Fibroblast of villous mesenchyme (primary cell): ENCODE measurements at places on chromosomes 1 and 21.

GRCh38 chr21:32192291-32193097 lies 86.4 kb downstream of the MIS18A start:
- DNase-seq, result no peak

GRCh38 chr1:113905435-113905861 lies 322 bp downstream of the DCLRE1B start:
- DNase-seq, result no peak

- peak; percentile 57 for DNase-seq
Observed at GRCh38 chr1:198771563-198772153, 132.8 kb downstream of the PTPRC start.

DNA sequence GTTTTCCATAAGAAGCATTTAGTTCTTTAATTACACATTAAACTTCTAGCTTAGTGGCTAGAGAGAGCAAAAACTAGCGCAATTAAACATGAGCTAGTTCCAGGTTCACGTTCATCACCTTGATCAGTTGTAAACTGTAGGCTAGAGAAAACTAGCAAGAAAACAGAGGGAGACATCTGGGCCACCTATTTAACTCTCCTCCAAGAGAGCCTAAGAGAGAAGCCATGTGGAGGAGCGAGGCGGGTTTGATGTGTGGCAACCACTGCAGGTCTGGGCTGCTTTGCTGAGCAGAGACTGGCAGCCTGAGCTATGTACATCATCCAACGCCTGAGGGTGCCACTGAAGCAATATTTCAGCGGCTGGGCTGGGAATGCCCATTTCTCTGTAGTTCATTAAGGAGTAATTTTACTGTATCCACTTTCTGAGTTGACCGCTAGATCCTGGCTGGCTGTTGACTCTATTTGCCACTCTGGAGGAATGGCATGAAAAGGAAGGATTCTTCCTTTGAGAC lies 252.9 kb downstream of the DYRK1A start:
- DNase-seq, result no peak

DNA sequence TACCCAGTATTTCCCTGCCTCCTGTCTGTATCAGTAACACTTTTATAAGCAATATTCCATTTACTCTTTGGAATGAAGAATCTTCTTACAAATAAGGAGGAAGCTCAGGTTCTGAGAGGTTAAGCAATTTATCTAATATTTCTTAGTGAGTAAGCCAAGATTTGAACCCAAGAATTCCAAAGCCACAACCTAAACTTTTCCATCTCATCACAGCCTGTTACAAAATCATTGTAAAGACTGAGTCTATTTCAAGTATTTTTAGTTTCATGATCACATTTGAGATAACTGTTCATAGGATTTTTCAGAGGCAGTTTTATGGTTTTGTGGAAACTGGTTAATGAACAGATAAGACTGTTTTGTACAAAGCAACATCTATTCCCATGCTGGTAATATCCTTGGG lies 29.8 kb upstream of the HHAT start:
- peak; percentile 58 for DNase-seq

- DNase-seq, result peak; percentile 59
Observed at GRCh38 chr1:198788561-198789064, 149.8 kb downstream of the PTPRC start.

GRCh38 chr1:61071205-61072130 lies 10.9 kb upstream of the NFIA start:
- no peak for DNase-seq

- DNase-seq, result no peak
Observed at GRCh38 chr1:172887162-172887561, 163.6 kb downstream of the TNFSF18 start.

- DNase-seq, result peak; percentile 56
Observed at GRCh38 chr1:32816676-32817158, 441 bp downstream of the YARS1 start.

DNA sequence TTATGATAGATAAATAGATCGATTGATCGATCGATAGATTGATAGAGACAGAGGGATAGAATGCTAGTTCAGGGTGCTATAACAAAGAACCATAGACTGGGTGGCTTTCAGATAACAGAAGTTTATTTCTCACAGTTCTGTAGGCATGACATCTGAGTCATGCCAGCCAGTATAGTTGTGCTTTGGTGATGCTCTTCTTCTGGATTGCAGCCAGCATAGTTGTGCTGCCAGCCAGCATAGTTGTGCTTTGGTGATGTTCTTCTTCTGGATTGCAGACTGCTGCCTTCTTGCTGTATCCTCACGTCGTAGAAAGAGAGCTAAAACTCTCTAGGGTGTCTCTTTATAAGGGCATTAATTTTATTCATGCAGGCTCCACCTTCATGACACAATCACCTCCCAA lies 860.8 kb downstream of the BRINP3 start:
- no peak for DNase-seq

GRCh38 chr1:40909281-40909680 lies 47.1 kb upstream of the CITED4 start:
- DNase-seq, result no peak

DNA sequence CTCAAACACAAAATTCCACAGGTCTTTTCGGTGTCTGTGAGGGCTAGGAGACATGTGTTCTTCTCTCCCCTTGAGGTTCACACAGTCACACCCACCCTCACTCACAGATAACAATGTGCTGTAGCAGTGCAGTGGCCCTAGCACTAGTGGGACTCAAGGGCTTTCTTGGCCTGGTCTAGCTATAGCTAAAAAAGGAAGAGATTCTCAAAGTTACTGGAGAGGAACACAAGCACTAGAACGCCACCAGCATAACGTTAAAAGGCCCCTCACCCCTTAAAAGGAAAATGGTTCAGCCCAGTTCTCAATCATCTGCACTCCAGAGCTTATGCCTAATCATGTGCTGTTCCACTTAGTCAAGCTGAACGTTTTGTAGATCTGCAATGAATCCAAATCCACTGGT lies 39.5 kb downstream of the RGS8 start:
- no peak for DNase-seq

DNA sequence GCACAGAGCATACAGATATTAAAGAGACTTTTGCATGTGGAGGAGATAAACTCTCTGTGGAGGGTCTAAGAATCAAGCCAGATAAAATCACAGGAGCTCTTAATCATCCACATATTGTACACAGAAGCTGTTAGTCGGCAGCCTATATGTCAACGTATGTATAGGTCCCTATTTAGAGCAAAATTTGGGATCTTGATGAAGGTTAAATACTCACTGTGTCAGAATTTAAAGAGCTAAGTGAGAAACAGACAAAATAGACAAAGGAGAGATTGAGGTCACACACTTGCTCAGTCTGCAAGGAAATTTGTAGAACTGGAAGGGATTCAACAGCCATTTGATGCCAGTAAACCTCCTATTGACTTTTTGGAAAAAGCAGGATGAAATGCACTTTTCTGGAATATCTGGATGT lies 4.1 kb upstream of the IRF2BP2 start:
- DNase-seq, result no peak

DNA sequence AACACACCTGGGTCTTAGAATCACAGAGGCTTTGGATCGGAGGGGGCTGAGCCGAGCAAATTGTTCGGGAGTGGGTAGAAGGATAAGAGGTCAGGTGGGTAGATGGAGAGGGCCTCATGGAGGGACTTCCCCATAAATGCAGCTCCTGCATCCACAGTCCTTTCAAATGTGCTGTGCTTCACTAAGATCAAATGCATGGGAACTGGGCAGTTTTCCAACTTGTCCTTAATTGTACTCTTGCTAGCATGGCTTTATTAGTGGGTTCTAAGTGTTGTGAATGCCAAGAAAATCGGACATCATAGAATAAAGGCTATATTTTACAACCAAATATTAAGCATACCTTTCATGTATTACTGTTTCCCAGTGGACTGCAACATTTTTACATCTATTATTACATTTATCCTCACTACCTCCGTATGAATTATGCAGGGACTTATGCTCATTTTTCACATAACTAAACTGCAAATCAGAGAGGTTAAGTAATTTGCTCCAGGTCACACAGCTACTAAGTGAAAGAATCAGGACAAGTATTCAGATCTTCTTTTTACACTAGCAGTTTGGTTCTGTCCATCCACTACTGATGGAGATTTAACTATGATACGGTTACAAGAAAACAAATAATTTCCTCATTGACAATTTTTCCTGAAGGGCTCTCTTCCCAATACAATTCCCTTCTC lies 174.5 kb upstream of the RUNX1 start:
- peak; percentile 33 for DNase-seq

- DNase-seq, result no peak
Observed at GRCh38 chr1:99786751-99787501, 20.5 kb upstream of the FRRS1 start.
